ENCODE measurements at places on chromosomes 11 and 22.

DNA sequence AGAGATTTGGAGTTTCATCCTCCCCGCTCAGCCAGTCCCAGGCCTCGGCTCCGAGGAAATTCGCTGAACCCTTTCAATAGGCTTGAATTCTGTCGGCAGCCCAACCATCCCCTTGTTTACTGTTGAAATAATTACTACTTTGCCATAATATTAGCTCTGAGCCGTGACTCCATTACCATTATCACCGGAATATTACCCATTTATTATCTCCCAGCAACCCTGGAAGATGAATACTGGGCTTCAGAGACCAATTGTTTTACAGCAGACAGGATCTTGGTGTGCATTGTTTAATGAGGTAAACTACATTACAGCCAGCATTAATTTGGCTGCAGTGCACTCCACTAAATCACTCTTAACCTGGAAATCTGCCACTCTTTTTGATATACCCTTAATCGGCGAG is 867.4 kb downstream of the NTM start:
- DNase-seq: peak; percentile 98

- no peak for DNase-seq
Measured at GRCh38 chr11:80980227-80980626, 1539.4 kb upstream of the TENM4 start.

GRCh38 chr11:24056051-24056450 is 440.8 kb upstream of the LUZP2 start:
- DNase-seq: no peak

- no peak for DNase-seq
Measured at GRCh38 chr22:47535681-47536080, 773.2 kb downstream of the TBC1D22A start.

GRCh38 chr11:117849781-117850414 is 25.4 kb upstream of the FXYD2 start:
- no peak for DNase-seq

DNA sequence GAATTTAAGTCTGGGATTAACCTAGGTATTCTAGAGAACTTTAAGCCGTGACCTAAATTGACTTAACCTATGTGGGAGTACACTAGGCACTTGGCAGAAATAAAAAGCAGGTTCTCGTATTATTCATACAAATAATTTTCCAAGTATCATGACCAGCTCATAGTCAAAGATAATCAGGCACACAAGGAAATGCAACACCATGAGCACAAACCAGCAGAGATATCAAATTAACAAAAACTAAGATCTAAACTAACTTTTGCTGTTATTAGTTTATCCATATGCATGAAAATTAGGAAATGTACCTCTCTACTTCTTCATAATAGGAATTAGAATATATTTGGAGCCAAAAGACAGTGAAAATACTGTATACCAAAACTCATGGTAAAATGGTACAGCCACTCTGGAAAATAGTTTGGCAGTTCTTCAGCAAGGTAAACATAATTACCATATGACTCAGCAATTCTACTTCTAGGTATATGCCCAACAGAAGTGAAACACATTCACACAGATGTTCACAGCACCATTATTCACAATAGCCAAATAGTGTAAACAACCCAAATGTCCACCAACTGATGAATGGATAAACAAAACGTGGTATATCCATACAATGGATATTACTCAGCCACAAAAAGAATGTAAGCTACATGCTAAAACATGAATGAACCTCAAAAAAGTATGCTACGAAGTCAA is 154.1 kb downstream of the ENTHD1 start:
- DNase-seq: no peak

DNA sequence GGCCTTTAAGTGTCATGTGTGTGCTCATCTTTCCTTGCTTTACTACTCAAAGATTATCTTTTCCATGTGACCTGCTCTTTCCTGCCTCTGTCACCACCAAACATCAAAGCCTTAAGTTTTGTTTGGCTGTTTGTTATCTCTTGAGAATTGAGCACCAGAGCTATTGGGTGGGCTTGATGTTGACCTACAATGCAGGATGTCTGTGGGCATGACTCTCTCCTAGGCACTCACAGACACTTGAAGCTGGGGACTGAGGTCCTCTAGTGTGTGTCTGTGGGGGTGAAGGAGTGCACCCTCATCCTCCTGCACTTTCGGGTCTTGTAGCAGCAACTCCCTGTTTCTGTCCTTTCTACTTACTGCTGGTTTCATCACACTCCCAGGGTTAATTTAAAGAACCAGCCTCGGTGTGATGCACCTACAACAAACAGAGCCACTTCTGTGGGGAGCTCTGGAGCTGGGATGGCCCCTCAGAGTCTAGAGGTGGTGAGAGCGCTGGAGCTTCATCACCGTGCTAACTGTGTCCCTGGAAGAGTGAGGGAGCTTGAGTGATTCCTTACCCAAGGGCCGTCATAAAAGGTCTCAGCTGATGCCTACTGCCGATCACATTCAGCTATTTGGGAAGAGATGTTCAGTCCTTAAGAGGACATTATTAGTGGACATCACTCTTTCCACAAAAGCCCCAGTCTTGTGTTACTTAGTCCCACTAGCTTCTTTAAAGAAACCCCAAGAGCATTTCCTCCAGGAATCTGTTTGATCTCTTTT is 56.3 kb downstream of the LRRC74B start:
- DNase-seq: no peak

DNA sequence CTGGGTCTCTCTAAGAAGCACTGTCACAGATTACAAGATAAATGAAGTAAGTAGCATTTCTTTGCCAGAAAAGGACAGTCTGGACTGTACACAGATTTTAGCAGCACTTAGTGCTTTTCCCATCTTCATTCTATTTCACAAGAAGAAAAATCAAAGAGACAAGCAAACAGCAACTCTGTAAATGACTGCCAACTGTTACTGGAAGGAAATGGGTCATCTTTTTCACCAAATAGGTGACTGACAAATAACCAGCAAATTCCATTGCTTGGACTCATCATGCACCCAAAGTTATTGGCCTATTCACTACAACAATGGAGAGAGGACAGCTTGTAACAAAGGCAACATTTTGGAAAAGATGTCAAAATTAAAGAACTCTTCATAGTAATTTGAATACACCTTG is 28.9 kb upstream of the CARD18 start:
- no peak for DNase-seq

DNA sequence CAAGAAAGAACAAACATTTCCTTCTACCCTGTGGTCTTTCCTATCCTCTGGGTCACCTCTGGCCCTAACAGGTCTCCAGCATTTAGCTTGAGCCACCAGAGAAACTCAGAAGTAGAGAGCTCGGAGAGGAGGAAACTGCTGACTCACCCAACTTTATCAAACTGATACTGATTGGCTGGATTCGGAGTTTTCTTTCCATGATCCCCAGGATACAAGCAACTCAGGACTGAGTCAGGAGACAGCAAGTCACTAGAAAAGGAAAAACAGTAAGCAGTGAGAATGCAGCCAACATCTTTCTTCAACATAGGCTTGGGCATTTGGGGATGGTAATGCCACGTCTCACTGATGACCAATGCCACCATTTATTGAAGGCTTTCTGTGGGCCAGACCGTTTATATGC is 32.7 kb downstream of the THOC5 start:
- no peak for DNase-seq

DNA sequence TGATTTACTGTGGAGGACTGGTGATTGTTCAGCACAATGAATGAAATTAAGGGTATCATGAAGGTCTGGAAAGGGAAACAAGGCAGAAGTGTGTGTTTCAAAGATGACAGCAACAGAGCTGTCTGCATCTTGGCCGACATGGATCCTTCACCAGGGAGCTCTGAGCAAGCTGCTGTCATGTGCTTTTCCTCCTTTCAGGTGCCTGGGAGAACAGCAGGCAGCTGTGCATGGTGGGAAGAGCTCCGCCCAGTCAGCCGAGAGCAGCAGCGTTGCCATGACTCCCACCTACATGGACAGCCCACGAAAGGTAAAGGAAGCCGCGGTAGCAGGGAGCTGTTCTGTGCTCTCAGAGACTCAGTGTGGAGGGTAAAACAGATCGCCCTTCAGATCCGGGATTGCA is 87.1 kb upstream of the YWHAH start:
- DNase-seq: peak; percentile 85

GRCh38 chr11:121889186-121889585 is 226.8 kb downstream of the BLID start:
- no peak for DNase-seq

DNA sequence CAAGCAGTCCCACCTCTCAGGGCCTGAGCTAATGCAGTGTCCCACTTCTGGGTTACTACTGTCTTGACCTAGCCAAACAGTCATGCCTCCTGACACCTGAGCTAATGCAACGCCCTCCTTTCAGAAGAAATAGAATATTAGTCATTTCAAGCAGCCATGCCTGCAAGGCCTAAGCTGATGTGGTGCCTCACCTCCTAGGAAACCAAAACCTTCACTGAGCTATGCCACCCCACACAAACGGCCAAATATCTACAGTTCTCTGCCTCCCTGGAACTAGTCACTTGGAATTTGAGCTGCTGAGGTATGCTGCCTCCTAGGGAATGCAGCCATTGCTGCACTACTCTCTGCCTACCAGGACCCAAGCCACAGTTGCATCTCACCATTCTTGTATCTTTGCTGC is 8.3 kb upstream of the MS4A6E start:
- no peak for DNase-seq

DNA sequence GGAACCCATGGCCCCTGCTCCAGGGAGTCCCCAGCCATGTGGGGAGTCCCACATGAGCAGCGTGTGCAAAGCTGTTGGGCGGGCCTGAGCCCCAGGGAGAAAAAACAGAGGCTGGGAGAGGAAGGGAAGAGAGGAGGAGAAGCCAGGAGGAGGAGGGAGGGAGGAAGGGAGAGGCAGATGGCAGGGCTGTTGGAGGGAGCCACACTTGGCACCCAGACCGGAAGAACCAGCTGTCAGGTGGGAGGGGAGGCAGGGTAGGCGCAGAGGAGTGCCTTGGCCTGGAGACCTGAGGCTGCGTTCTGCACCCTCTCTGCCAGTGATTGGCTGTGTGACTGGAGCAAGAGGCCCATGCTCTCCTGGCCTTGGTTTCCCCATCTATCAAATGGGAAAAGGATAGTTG is 6.7 kb downstream of the SYNGR1 start:
- no peak for DNase-seq

Data from NCI-H1417 (cell line).